ENCODE measurements at places on chromosomes 7 and 10.

GRCh38 chr7:53062796-53063195 lies 27.4 kb downstream of the POM121L12 start:
- DNase-seq, result no peak

DNA sequence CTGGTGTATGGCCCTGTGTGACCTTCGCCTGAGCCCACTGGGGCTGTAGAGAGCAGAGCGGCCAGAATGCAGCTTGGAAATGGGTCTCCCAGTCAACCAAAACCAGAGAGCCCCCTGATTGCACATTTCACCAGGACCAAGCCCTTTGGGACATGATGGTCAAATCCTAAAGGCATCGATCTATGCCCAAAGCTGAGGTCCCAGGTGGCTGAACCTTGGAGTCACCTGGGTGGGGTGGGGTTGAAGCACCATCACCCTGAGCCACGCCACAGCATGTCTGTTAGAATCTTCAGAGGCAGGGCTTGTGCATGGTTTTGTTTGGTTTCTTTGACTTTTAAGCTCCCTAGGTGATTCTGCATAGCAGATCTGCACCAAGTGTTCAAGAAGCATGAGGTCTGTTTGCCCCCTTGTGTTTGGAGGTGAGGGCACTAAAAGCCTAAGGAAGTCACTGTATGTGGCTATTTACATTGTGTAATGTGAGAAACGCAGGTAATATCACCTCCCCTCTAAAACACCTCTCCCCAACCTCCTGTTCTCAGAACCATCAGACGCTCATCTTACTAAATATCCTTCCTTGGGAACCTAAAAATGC lies 9.6 kb downstream of the PKD1L1 start:
- DNase-seq, result no peak

- no peak for DNase-seq
These were observed 11.4 kb downstream of the CLDN3 start for GRCh38 chr7:73758581-73759138.

- DNase-seq, result no peak
These were observed 297.7 kb upstream of the SHH start for GRCh38 chr7:156109988-156110387.

DNA sequence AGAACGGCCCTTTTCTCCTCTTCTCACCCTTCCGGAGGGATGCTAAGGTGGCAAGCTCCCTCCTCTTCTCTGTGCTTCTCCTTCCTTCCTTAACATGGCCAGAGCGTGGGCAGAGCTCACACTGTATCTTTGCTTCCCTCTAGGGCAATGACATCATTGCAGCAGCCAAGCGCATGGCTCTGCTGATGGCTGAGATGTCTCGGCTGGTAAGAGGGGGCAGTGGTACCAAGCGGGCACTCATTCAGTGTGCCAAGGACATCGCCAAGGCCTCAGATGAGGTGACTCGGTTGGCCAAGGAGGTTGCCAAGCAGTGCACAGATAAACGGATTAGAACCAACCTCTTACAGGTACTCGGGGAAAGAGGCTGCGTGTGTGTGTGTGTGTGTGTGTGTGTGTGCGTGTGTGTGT lies 36.6 kb downstream of the AP3M1 start:
- no peak for DNase-seq

- DNase-seq, result no peak
These were observed 95.5 kb downstream of the NKX6-2 start for GRCh38 chr10:132690401-132690800.

GRCh38 chr7:7705318-7705717 lies 13.1 kb downstream of the RPA3 start:
- no peak for DNase-seq

DNA sequence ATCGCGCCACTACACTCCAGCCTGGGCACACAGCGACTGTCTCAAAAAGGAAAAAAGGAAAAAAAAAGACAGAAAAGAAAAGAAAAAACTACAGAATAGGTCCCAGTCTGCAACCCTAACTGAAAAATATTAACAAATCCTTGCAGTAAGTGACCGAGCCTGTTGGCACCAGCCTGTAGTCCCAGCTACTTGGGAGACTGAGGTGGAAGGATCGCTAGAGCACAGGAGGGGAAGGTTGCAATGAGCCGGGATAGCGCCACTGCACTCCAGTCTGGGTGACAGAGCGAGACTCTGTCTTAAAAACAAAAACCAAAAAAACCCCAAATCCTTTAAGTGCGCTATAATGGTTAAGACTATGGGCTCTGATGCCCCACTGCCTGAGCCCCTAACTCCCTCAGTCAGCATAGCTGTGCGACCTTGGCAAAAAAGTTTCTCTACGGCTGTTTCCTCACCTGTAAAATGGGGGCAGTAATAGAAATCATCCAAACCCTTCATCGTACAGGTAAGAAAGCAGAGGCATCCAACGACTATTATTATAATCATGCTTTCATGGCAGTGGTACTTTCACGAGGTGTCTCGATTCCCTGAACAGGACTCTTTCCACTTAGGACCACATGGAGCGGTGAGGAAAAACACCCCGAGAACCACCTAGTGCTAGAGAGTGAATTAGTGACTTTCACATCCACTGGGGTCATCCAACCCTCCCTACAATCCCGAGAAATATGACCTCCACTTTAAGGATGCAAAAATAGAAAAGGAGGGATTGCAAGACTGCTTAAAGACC lies 755 bp downstream of the TOMM7 start:
- DNase-seq, result no peak

DNA sequence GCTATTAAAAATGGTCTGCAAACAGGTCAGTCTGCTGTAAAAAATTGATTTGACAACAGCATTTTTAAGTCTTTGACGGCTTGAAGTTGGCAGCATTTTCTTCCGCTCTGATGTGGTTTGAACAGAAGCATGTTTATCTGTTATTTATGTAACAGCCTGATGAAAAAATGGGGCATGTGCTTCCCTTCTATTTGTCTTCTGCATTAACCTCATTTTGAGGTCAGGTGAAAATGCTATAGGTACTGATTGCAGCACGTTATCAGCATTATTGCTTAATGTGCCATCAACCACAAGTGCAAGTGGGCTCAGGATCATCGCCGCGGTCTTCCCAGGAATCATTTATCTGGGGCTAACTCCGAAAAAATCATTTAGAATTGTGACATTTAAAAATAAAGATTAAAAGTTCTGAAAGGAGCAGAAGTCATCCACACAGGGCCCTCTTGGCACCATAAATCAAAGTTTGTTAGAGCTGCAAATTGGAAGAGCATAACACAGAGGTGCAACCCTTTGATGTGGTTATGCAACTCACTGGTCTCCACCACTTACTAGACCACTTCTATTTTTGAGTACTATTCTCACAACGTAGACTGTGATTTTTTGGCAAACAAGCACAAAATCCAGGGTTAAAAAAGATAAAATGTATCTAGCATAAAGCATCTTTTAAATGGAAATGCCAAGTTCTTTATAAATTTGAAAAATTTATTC lies 307.7 kb downstream of the MDFIC start:
- DNase-seq, result peak; percentile 53

All from CD4-positive, alpha-beta T cell treated with Interleukin-2 at 100 ng/mL for 4 hours (primary cell).